ENCODE measurements at places on chromosomes 5 and 9.

- no peak for DNase-seq
Observed at GRCh38 chr5:100566382-100567141, 31.4 kb downstream of the FAM174A start.

DNA sequence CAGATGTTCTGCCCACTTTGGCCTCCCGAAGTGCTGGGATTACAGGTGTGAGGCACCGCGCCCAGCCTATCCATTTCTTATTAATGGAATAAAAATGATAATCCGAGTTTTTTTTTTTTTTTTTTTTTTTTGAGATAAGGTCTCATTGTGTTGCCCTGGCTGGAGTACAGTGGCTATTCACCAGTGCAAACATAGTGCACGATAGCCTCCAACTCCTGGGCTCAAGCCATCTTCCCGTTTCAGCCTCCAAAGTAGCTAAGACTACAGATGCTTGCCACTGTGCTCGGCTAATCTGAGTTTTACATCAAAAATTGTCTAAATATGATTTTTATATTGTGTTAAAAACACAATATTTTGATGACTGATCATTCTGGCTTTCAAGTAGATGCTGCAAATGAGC, 6.6 kb downstream of the GPR107 start:
- no peak for DNase-seq

DNA sequence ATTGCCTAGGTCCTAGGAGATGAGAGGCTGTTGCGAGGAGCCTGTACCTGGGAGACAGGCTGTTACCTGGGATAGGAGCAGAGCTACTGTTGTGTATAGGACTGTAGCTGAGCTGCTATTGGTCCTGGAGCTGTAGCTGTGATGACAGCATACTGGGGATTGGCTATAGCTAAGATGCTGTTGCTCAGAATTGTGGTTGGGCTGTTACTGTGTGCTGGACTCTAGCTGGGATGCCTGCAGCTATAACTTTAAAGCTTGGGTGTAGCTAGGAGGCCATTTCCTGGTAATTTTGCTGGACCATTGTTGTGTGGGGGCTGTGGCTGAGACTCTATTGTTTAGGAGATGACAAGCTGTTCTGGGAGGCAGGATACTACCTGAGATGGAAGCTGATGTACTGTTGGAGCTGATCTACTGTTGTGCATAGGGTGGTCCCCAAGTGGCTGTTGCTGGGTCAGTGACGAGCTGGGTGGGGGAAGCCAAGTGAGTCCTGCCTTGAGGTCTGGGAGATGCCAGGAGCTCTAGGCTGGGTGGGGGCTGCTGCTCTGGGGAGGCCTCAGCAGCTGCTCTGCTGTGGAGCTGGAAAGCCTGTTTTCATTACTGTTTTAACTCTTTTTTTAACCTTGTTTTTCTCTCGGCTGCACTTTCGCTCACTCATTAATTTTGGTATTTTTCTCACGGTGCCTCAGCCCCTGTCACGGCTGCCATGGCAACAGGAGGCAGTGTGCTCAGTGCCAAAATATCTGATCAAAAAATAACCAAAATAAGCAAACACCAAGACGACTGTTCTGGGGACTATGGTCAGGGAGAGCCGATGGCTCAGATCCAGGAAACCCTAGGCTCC, 3.0 kb upstream of the PCDH1 start:
- DNase-seq = no peak

- no peak for DNase-seq
Observed at GRCh38 chr9:4585135-4585534, 77.0 kb upstream of the PLPP6 start.

DNA sequence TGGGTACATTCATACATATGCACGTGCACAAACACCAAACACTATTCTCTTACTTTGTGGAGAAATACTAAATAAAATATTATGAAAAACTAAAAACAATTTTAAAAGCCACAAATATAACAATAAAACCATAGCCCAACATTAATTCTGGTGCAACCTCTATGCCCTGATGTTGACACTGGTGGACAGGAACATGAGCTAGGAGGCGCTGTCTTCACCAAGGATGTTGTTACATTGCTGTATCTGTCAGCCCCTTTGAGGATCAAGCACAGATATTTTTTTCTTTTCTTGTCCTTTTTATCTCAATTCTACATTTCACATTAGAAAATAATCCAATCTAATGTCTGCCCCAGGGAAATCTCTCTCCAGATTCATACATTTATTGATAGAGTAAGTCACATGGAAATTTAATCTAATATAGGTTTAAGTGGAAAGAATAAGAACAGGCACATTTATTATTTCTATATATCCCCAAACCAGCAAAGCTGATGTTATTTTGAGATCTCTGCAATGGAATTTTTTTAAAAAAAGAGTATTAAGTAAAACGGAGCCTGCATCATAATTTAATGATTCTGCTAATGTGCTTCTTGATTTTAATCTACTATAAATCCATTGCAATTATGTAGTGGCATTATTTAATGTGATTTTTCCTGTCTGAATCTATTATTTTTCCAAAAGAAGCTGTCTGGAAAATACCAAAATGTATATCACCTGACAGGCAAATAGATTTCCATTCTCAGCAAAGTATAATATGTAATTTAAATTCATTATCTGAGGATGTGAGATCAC, 716.5 kb downstream of the MTRR start:
- DNase-seq = no peak

DNA sequence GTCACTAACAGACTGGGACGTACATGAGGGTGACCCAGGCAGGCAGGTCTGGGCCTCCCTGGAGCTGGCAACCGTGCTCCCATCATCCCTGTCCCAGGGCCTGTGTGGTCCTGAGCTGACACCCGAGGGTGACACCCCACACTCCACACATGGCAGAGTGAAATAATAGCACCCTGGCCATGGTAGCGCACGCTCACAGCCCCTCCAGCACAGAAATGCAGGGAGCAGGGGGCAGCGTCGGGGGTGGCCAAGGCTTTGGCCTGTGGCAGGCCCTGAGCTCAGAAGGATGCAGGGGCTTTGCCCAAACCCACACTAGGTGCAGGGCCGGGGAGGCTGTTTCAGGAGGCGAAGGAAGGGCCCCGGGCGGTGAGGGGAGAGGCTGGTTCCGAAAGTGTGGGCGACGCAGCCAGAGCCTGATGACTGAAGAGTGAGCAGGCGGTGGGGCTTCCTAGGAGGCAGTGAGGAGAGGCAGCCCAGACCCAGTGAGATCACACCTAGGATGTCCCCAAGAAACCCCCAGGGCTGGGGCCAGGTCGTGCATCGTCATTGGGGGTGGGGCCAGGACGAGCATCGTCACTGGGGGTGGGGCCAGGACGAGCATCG, 12.9 kb downstream of the OR2V2 start:
- DNase-seq = peak; percentile 75

GRCh38 chr9:95101326-95101725, 216.2 kb downstream of the FANCC start:
- no peak for DNase-seq

- no peak for DNase-seq
Observed at GRCh38 chr5:60794691-60795090, 49.4 kb downstream of the ELOVL7 start.

DNA sequence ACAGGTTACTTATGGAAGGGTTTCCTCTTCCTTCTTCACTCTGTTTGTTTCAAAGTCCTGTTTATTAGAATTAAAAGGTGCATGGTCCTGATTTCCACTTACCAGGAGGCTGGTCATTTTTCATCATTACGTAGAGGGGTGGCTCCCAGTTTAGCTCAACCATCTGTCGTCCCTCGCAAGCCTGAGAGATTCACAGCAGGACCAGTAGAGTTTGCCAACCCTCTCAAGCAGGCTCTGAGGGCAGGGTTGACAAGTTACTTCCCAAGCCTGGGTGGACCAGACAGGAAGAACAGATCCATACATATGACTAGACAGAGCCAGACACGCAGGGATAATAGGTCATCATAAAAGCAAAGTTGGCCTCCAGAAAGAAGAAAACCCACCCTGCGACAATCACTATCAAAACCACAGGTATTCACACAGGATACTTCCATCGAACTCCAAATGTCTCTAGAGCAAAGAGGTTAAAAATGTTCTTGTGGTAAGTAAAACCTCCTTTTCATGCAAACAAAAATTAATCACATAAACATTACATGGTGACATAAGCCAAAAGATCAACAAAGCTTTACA, 151.9 kb downstream of the ELAVL2 start:
- no peak for DNase-seq

GRCh38 chr5:96402500-96402899, 30.5 kb downstream of the PCSK1 start:
- peak; percentile 5 for DNase-seq

DNA sequence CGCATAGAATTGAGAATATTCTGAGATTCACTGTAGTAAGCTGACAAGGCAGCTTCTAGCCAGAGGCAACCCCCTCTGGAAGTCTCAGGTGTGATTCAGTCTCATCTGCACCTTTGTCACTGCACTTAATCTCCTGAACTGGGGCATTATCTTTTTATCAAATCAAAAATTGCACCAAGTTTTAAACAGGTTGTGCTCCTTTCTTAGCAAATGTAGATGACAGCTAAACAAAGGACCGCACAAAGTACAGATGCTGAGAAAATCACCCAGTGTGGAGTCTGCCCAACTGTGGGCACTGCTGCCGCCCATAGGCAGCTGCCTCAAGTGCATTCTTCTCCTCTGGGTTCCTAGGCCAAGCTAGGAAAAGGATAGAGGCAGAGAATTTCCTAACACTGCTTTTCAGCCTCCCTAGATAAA, 51.1 kb downstream of the STARD4 start:
- peak; percentile 31 for DNase-seq

- peak; percentile 70 for DNase-seq
Observed at GRCh38 chr5:55533521-55534435, 986 bp downstream of the PLPP1 start.

GRCh38 chr9:97769208-97769607, 72.1 kb upstream of the XPA start:
- no peak for DNase-seq

DNA sequence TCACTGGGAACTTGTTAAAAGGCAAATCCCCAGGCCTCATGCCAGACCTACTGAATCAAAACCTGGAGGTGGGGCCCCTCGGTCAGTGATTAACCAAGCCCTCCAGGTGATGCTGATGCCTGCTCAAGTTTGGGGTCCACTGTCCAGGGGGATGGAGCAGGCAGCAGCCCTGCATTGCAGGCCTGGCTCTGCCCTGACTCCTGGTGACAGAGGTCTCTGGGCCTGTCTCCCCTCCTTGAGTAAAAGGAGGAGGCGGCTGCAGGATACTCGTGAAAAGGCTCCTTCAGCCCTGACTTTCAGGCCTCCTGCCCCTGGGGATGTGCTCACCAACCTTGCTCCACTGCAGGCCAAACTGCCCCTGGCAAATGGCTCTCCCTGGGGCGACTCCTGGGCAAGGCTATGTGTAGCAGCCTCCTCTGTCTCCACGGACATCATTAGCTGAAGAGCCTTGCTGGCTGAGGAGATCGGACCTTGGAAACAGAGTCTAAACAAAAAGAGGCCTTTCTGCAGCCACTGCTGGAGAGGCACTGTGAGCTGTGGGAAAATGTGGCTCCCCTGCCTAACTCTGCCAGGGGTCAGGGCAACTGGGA, 134.8 kb upstream of the ALDH1B1 start:
- no peak for DNase-seq

DNA sequence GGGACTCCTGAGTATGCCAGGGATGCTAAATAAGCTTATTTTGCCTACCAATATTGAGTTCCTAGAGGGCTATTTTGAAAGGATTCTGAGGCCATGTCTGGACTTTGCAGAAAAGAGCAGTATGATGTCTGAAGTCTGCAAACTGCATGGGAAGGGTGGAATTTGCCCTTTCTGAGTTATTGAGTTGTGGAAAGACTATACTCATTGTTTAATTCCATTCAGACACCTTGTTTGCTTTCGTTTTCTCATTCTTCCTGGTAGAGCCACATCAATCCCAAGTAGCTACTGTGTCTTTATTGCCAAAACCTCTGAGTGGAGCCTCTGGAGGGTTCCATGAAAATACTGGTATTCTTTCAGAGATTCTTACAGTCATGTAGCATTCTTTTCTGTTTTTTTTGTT, 50.9 kb upstream of the PPP1R2B start:
- no peak for DNase-seq

DNA sequence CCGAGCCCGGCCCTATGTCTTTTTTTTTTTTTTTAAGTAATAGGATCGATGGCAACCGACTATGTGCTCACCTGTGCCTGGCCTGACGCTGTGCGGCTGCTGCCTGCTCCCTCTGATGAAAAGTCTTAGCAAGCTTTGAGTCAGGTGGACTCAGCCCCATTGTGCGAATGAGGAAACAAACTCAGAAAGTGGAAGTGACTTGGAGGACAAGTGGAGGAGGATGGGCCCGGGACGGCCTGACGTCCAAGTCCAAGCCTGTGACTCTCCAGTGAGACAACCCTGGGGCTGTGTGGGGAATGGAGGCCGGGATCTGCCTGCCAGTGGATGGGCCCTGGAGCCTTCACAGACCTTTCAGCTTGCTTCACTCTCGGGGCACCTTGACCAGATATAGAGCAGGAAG, 57.9 kb downstream of the EXD3 start:
- no peak for DNase-seq

GRCh38 chr5:60701321-60701968, 1.5 kb upstream of the DEPDC1B start:
- DNase-seq = no peak

DNA sequence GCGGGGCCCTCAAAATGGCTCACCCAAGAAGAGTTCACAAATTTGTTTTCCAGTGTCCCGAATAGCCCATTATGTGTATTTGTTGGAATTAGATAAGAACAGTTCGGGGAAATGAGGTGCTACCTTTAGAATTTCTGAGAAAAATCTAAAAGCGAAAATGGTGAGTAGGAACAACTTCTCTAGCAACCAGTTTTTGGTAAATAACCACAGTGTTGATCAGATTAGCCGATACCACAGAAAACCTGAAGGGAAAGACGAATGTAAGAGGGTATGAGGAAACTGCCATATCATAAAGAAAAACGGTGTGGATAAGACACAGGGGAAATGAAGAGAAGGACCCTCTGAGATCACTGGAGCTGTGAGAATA, 31.0 kb downstream of the ADAM19 start:
- no peak for DNase-seq

DNA sequence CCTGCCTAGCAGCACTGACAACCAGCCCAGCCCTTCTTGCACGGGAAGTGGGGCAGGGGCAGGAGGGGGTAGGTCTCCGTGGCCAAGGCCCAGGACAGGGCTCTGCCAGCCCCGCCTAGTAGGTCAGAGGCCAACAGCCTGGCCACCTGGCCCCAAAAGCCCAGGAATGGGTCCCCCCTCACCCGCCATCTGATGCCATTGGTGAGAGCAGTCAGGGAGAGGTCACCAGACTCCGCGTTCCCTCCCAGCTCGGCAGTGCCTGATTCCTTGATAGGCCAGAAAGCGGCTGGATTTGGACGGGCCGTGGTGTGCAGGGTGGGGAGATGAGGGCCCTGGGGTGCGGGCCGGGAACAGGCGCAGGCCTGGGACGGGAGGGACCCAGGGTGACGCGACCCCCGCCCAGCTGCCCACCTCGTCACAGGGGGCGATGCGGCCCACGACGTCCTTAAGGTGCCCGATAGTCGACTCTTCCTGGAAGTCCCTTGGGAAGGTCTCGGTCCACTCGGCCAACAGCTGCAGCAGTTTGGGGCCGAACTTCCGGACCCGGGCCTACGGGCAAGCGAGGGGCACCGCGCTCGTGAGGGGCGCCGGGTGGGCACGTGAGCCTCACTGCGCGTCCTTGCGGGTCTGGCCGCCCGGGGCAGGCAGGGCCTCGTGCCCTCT, 64.5 kb upstream of the RNF130 start:
- DNase-seq = no peak

All from T47D (cell line).